Activated T-cell treated with anti-CD3 and anti-CD28 coated beads, Interleukin-2, amount 50 U/mL, for 72 hours (primary cell): ENCODE measurements at places on chromosomes 11 and 22.

- no peak for DNase-seq
These were observed 1518.9 kb upstream of the TENM4 start for GRCh38 chr11:80959751-80960150.

DNA sequence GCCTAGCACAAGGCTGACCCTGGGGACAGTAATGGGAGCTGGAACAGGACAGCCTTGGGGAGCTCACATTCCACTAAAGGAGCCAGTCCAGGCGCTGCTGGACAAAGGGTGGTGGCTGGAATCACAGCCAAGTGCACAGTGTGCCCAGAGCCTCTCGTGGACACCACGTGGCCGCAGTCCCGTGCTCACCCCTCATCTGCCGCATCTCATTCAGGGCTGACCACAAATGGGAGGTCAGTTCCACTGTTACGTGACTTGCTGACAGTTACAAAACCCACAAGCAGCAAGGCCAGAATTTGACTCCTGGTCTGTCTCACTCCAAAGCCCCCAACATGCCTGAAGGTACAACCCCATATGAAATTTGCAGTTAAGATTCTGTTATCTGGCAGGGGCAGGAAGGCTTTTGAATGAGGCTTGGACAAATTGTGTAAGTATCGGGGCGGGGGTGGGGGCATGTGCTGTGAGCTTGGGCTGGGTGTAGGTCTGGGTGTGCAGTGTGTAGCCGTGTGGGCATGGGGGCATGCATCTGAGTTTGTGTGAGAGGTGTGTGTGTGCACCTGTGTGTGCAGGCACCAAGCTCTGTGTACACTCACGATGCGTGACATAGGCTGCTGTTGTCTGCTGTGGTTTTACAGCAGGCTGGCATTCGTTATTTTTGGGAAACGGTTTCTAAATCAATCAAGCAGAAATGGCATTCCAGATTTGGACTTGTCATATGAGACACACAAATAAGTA, 301.7 kb downstream of the BRD1 start:
- no peak for DNase-seq

- DNase-seq: no peak
These were observed 37.4 kb downstream of the YAP1 start for GRCh38 chr11:102147632-102148031.

- no peak for DNase-seq
These were observed 31.8 kb upstream of the IGSF22 start for GRCh38 chr11:18757811-18758210.

DNA sequence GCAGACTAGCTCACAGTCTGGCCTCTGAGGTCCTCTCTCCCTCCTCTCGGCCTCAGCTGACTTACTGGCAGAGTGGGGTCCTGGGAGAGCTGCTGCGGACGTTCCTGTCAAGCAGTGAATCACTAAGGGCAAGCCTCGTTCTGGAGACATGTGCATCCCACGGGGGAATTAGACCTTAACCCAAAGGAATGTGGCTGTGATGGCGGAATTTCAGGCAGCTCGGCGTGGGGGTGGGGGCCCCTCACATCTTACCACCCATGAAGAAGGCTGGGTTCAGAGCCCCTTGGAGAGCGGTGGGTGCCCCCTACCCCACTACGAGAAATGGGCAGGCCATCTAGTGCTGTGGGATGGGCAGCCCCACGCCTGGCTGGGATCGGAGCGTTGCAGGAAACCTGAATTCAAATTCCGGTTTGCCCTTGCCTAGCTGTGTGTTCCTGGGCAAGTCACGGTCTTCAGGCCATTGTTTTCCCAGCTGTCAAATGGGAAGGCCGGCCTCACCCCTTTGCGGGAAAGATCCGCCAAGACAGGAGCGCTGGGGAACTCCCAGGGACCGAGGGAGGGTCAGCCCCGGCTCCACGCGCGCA, 554 bp downstream of the LRRC32 start:
- DNase-seq: no peak

GRCh38 chr11:132177106-132177505, 806.7 kb downstream of the NTM start:
- no peak for DNase-seq

DNA sequence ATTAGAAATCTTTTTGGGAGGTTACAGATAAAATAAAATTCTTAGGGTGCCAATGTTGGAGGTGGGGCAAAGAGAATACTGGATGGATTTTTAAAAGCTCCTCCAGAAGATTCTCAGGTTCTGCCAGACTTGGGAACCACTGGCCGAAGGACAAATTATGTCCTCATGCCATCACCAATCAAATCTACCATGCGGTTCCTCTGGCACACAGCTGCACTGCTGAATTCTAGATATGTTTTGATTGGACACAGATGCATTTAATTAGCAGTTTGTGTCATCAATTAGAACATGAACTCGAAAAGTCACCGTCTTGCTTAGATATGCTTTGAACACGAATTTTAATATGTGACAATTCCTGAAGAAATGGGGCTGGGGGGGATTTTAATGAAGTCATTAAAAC, 1269.2 kb downstream of the LRRC4C start:
- no peak for DNase-seq

DNA sequence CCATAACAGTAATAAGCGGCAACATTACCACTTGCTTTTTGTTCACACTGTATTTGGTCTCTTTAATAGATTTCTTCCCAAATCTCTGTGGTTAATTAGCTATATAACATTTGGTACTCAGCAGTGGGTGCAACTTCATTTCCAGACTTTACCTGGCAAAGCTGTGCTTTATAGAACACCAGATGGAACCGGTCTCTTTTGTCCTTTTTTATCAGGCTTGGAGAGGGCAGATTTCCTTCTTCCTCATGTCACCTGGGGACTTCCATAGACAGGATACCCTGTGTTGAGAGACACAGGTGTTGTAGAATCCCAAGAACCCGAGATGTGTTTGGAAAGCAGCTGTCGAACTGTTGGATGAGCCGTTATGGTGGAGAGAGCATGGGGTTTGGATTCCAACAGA, 393.7 kb downstream of the NTM start:
- no peak for DNase-seq

GRCh38 chr11:111439901-111440300, 60.8 kb upstream of the POU2AF1 start:
- no peak for DNase-seq

GRCh38 chr11:6196396-6196795, 2.6 kb upstream of the OR52W1 start:
- DNase-seq: peak; percentile 28
